ENCODE measurements at places on chromosomes 5 and 9.

DNA sequence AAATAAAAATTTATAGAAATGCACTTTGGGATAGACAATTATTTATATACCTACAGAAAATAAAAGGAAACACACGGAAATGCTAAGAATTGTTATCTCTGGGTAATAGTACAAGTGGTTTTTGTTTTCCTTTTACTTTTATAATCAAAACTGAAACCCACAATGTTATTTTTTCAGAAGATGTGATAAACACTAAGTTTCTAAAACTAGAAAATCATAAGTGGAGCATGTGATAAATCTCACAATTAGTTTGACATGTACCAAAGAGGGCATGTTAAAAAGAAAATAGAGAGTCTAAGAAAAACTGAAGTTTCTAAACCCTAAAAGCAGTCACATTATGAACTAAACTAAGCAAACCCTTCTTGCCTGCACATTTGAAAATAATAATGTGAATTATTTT is 61.1 kb downstream of the OXCT1 start:
- DNase-seq, result no peak

GRCh38 chr5:116645627-116646026 is 71.0 kb upstream of the SEMA6A start:
- DNase-seq, result no peak

DNA sequence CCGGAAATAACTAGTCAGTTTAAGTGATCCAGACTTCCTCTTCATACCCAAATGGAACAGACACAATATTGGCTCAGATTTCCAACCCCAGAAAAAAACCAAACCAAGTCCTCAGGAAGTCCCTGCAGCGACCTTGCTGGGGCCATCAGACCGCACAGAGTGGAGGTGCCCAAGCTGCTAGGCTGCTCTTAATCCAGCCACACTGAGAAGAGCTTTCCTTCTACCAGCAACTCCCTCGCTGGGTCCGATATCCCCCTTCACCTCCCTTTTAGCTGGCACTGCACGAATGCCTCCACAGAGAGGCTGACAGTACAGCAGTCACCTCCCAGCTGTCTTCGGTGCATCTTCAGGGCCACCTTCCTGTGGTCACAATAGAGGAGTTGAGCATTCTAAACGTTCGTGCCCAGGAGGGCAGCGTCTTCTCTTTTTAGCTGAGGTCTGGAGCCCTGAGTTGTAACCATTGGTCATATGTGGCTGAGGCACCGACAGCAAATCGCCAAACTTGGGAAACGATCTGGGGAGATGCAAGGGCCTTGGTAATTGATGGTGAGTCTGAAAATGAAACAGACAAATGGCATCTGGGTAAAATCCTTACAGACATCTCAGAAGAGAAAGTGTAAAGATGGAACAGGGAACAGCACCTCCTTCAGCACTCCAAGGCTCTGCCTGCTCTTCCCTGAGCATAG is 5.7 kb downstream of the NAIF1 start:
- no peak for DNase-seq

DNA sequence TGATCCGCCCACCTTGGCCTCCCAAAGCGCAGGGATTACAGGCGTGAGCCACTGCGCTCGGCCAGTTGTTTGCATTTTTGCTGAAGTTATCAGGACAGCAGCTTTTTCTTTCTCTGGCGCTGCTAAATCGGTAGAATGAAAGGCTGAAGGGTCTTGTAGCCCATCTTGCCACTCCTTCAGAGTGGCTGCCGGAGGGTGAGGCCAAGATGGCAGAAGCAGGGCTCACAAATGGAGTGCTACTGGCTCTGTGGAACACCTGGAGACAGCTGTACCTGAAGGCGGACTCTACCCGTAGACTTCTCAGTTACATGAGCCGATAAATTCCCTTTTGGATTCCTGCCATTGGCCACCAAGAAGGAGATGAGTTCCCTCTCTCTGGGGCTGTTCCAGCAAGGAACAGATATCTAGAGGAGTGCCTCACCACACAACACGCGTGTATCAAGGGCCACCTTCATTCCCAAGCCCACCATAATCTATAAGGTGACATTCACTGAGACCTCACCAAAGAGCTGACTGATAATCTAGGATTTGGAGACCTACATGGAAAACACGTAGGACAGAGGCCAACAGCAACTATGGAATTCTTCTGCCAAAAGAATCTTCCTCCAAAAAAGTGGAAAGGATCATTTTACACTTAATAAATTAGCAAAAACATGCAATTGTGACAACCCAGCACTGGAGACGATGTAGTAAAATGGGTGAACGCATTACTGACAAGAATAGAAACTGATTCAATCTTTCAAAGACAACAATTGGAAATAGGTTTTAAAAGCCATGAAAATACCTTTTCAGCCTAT is 21.8 kb downstream of the STK10 start:
- no peak for DNase-seq

GRCh38 chr5:170861917-170862766 is at the start of gene RANBP17:
RANBP17 (plus strand) TSS chr5:170862018.
- peak; percentile 31 for DNase-seq

- DNase-seq, result no peak
Measured at GRCh38 chr5:77024490-77024889, 5.7 kb upstream of the AGGF1 start.

GRCh38 chr5:158468444-158468843 is 609.5 kb upstream of the CLINT1 start:
- no peak for DNase-seq

GRCh38 chr5:17394086-17394485 is 103.9 kb upstream of the TAF11L2 start:
- no peak for DNase-seq

DNA sequence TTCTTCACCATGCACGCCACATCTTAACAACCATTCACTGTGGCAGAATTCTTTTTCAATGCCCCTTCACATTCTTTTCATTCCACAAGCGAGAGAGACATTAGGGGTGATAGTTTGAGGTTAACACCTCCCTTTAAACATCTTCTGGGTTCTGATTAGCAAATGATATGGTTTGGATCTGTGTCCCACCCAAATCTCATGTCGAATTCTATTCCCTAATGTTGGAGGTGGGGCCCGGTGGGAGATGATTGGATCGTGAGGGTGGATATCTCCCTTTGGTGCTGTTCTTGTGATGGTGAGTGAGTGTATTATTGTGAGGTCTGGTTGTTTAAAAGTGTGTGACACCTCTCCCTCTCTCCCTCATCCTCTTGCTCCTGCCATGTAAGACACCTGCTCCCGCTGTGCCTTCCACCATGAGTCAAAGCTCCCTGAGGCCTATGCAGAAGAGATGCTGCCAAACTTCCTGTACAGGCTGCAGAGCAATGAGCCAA is 46.1 kb upstream of the RAI14 start:
- DNase-seq, result peak; percentile 38

- no peak for DNase-seq
Measured at GRCh38 chr9:98281281-98281680, 25.8 kb upstream of the TBC1D2 start.

DNA sequence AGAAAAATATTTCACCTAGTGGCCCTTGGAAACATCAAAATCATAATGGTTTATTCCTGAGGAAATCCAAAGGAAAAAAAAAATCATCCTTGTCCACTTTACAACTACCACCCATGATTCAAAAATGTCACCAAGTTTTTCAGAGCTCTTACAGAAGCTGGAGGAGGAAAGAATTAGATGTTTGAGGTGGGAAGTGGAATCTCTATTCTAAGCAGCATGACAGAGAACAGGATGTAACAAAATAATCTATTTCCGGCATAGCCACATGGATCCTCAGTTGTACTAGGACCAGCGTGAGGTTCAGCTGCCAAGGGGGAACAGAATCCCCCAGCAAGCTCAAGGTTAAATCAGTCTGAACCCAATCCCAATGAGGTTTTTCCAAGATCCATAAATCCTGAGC is 40.2 kb downstream of the FBXW11 start:
- no peak for DNase-seq

- DNase-seq, result no peak
Measured at GRCh38 chr9:85603936-85604335, 137.8 kb downstream of the AGTPBP1 start.

DNA sequence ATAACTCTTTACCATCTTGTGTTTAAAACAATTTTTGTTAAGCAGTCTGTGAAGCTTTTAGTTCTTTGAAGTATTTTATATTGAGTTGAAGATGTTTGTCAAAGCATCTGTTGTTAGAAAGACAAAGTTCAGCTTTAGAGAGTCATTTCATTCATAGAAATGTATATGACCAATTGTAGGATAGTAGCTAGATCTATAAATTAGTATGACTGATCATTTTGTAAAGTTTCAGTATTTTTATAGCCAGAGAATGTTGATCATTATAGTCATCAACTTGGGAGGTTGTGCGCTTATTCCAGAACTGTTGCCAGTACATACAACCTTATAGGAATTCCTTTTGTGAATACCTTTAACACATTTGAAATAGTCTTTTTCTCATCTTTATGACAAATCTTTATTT is 5.2 kb downstream of the NIPBL start:
- DNase-seq, result no peak

- no peak for DNase-seq
Measured at GRCh38 chr5:147504535-147504934, 5.3 kb downstream of the DPYSL3 start.

DNA sequence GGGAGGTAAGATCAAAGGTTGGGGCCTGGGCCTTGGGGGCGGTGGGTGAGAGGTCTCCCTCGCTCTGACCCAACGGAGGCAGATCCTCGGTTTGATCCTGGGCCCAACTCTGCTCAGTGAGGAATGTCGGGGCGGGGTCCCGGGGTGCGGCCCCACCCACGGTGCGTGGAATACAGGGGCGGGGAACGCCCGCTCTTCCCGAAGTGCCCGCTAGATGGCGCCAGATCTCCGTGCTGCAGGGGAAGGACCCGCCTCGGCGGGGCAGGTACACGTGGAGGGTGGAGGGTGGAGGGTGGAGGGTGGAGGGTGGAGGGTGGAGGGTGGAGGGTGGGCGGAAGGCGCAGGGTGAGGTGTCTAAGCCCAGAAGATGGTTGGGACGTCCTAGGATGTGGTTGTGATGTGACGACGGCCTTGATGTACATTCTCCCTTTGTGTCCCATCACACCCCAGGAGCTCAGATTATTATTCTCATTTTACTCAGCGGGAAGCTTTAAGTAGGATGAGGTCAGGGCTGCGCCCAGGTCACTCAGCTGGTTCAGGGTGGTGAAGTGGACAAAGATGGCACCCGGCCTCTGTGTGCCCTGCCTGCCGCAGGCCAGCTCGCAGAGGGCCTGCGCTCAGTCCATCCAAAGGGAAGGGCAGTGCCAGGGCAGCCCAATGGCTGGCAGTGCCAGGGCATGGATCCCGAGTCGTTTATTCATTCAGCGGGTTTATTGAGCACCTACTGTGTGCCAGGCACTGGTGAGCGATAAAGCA is 9.4 kb upstream of the RPS14 start:
- peak; percentile 71 for DNase-seq

DNA sequence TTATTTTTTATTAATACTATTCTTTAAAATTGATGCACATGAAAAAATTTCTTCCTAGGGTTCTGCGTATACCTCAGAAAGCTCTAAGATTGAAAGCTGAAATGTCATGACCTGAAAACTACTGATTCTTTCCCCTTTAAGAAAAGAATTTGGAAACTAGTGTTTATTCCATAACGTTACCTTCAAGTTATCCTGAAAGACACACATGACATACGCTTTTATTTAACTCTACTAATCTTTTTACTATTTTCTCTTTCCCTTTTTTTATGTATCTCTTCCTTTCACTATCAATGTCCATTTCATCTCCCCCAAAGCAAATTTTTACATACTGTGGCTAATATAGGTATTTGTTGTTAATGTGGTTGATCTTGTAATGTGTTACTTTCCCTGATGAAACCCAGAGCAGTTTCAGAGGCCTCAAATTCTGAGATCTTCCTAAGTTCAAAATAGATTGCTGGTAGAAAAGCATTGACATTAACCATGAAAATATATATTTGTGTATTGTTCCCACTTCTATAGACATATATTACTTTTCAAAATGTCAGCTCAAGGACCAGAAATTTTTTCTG is 7.4 kb downstream of the NIPBL start:
- no peak for DNase-seq

GRCh38 chr9:35318741-35319140 is 156.9 kb downstream of the UNC13B start:
- no peak for DNase-seq

GRCh38 chr5:123120197-123120596 is 31.2 kb downstream of the PRDM6 start:
- no peak for DNase-seq

GRCh38 chr5:32217886-32218396 is 43.8 kb upstream of the GOLPH3 start:
- DNase-seq, result no peak

DNA sequence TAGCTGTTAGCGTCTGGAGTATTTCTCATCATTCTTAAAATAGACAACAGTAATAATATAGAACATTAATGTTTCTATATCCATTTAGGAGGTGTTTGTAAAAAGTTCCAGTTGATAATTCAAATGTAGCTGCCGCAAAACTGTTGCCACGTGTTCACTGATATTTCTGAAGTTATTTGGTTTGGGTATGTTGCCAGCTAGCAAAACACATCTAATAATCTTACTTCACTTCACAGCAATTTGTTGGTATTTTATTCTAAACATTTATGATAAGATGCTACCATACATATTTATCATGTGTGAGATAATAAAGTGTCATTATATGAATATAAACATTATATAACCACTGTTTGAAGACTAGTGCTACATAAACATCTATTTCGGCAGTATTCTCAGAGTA is 101.6 kb downstream of the CDH12 start:
- no peak for DNase-seq

GRCh38 chr9:92711844-92712243 is 41.9 kb upstream of the IPPK start:
- DNase-seq, result no peak

- no peak for DNase-seq
Measured at GRCh38 chr9:122065923-122066629, 27.0 kb downstream of the TTLL11 start.

- peak; percentile 64 for DNase-seq
Measured at GRCh38 chr5:134145779-134146581, 30.8 kb downstream of the SKP1 start.

DNA sequence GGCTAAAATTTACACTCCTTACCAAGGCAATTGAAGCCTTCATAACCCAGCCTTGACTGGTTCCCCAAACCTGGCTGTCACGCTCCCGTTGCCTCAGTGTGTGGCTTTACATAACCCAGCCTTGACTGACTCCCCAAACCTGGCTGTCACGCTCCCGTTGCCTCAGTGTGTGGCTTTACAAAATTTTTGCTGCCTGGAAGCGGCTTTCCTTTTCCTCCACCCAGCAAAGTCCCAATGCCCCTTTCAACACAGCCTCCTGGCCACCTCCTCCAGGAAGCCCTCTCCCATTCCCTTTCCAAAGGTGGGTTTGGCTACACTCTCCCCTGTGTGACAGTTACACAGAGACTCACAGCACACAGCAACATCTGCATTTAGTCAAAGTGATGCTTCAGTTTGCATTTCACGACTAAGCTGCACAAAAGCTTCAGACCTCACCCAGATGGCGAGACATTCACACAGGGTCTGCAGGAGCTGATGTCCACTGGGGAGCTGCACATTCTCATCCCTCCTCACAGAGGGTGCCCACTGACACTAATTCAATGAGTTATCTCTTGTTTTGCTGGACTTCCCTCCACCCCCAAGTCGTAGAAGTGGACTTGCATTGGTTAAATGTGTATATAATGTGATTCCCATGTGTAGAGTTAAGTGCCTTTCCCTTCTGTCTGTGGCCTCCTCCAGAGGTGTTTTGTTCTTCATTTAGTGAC is 156.6 kb upstream of the PHYKPL start:
- DNase-seq, result no peak

All from RCC 7860 (cell line).